Activated CD4-positive, alpha-beta T cell treated with anti-CD3 and anti-CD28 coated beads for 36 hours (primary cell): ENCODE measurements at places on chromosomes 1 and 21. TPM values are rescaled to one million over a fixed set of nuclear protein-coding genes. Genes with fewer than 3 reads are reported as not detected.

Gene SPTA1
- not detected for total RNA-seq

GRCh38 chr1:91556556-91556955, 55.9 kb downstream of the CDC7 start:
- DNase-seq = no peak

Gene C1orf35
- 22.5 TPM for total RNA-seq

Gene KRTAP6-2
- not detected for total RNA-seq

DNA sequence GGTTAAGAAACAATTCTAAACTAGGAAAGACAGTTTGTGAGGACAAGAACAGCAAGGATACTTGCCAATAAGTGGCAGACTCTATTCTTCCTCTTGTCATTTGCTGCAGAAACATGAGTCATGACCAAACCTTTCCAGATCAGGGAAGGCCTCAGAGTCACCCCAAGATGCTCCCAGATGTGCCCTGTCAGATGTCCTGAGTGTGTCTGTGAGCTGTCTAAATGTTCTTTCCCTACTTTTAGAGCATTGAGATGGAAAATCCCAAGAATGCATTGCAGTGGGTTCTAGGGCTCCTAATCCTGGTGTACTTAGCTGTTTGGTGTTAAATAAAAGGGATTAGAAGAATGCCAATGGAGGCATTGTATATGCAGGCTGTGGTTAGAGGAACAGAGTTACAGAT, 57.5 kb upstream of the KIAA0040 start:
- DNase-seq = no peak

DNA sequence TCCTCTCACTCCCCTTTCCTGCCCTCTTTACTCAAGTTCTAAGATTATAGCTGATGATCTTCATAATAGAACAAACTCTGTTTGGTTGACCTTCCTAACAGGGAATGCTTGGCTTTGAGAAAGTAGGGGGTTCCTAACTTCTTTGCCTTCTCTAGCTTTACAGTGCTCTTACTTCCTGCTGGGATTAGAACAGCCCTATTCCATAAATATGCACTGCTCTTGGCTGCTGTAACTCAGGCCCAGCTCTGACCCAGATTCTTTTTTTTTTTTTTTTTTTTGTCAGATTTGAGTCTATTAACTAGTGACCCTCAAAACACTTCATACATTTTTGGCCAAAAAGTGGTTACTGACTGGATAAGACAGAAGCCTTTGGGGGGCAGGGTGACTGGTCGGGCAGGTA, 39.4 kb upstream of the PIGV start:
- no peak for DNase-seq

DNA sequence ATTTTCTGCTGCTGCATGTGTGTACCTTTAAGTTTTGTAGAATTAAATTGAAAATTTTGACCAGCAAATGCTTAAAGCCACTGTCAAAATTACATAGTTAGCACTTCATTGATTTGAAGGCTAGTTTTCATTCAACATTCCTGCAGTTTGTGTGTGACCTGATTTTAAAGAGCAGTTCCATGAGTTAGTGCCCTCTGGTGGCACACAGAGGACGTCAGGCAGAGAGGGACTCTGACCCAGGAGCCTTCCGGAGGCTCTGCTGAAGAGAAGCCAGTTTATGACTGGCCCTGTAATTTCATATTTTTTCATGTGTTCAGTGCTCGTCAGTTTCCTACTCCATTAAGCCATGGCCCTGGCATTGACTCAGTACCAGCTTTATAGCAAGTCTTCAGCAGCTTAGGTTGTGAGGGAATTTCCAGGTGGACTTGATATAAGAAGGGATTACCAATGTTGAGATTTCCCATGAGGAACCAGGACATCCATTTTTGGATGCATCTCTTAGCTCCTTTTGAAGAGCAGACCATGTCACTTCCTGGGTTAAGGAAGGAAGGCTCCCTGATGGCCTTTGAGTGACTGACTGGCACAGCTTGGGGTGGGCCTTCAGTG, 104.7 kb downstream of the CAMTA1 start:
- DNase-seq = peak; percentile 65

GRCh38 chr1:77545970-77546369, 136.5 kb downstream of the ZZZ3 start:
- DNase-seq = no peak

DNA sequence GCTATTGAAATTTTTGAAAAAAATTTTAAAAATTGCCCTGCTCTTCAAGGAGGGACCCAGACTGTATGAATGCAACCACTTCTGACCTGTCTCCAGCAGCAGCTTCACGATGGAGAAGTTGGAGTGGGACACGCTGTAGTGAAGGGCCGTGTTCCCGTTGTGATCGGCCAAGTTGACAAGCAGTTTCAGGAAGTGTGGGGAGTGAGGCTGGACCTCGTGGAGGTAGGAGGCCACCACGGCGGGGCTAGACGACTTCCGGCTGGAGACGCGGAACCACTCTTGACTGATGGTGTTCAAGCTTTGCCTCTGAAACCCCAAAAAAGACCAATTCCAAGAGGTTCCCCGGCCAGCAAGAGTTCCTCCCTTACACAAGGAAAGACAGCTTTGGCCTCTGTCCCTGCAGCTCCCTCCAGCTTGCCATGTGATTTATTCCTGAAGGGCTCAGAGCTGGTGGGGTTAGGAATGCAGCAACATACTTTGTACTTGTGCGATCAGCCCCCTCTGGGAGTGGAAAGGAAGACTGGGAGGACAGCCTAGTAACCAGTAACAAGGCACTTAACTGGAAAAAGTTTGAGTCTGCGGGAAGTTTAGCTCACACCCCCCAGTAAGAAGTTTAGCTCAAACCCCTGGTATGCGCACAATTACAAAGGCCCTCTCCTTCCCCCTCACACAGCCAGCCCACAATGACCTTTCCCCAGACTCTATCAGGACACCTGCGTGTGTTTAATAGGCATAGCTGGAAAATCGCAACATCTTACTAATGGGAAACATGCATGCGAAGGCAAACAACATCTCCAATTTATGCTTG, 56.0 kb downstream of the KANK4 start:
- DNase-seq = no peak

DNA sequence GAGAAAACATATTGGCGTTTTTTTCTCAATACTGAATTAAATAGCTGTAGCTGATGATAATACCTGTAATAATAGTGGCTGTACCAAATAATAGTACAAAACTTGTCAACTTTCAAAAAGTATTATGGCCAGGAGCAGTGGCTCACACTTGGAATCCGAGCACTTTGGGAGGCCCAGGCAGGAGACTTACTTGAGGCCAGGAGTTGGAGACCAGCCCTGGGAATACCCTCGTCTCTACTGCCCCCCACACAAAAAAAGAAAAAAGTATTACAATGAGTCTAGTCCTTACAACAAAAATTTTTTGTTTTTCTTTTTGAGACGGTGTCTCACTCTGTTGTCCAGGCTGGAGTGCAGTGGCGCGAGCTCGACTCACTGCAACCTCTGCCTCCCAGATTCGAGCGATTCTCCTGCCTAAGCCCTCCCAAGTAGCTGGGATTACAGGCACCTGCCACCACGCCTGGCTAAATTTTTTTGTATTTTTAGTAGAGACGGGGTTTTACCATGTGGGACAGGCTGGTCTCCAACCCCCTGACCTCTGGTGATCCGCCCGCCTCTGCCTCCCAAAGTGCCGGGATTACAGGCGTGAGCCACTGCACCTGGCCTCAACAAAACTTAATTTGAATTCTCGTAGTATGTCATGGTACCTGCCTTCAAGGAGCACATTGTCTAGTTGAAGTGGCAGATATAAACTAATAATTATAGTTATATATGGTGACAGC, 1.4 kb downstream of the RBBP4 start:
- no peak for DNase-seq

DNA sequence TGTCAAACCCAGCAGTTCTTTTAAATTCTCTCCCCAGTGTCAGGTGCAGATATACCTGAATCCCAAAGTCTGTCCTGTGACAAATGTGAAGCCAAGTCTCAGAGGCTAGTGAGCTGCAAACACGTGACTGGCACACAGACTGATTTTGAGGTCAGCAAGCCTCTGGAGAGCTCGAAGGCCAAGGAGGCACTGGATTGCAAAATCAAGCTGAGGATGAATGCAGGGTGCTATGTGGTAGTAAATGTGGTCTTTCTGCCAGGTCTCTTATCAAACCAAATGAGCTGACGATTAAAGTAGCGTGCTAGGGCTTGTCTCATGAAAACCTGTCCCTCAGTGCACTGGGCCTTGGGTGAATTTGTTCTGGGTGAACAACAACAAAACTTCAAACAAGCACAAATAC, 20.6 kb downstream of the GPR3 start:
- no peak for DNase-seq

GRCh38 chr1:244954359-244954758, 90.0 kb upstream of the HNRNPU start:
- no peak for DNase-seq

DNA sequence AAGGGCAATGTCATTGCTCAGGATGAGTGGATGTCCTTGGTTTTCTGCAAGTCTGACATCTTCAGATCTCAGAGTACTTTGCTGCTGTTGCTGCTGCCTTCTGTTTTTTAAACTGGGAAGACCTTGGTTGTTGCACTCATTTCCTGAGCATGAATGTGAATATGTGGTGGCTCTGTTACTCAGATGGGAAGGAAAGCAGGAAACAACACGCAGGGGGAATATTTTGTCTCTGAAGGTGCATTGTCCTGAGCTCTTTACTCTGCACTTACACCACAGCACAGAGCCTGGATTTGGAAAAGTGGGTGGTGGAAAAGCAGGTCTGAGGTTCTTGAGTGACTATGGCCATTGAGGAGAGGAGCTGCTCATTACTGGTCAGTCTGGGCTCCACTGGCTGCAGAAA, 36.3 kb downstream of the PTGFRN start:
- DNase-seq = no peak

DNA sequence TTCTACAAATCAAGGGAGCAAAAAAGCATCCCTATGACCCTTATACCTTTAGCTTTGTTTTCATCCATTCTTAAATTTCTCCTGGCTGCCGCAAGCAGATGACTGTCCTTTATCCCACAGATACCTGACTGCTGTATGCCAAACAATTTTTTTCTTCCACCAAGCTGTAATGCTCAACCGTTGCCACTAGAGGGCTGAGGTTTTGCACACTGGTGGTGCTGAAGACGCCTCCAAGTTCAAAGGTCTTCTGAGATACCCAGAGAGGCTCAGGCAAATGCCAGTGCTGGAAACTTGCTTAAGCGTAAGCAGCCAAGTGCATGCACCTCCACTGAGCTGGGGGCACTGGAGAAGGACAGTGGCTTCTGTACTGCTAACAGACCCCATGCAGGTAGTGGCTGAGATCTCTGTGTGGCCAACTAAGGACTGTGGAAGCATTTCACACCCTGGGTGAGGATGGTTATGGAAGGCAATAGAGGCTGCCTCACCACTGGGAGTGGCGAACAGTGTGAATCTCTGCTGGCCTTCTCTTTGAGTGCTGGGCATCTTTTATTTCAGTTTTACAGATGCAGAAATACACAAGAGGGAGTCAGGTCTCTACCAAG, 28.5 kb downstream of the CNIH3 start:
- peak; percentile 74 for DNase-seq

DNA sequence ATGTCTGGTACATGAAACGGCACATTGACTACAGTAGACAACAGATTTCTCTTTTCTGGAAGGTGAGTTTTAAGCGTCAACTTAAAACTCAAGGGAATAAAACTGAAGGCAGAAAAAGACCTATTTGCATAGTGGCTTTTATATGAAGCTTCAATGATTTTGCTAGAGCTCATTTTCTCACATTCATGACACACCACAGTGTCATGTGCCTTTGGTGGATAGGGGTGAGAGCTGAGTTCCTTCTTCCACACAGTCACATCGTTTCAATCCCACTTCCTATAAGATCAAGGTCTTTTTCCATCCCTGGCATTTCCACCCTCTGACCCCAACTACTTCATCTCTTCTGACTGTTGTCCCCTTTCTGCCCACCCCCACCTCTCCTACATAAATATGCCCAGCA, 31.0 kb downstream of the IL12RB2 start:
- DNase-seq = peak; percentile 45

- DNase-seq = no peak
These were observed 153.1 kb downstream of the ST6GALNAC3 start for GRCh38 chr1:76227621-76228020.

Gene RWDD3
- 10.5 TPM for total RNA-seq

Gene SCP2
- total RNA-seq = 46.6 TPM

Gene MAP10
- total RNA-seq = 1.5 TPM

DNA sequence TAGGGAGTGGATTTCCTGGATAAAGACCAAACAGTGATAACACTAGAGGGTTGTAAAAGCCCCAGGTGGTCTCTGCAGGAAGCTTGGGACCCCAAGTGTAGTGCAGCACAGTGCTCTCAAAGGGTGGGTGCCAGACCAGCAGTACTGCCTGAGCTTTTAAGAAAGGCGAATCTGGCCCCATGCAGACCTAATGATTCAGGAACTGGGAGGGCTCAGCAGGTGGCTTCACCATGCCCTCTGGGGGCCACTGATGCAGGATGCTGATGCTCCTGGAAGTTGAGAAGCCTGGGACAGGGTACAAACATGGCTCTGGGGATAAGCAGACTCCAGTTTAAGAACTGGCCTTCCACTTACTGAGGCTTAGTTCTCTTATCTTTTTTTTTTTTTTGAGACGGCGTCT, 29.1 kb upstream of the NEK2 start:
- no peak for DNase-seq

- DNase-seq = no peak
These were observed 9.9 kb downstream of the TTC3 start for GRCh38 chr21:37082856-37083528.

- no peak for DNase-seq
These were observed 26.7 kb downstream of the SUCO start for GRCh38 chr1:172559572-172560210.

- no peak for DNase-seq
These were observed 8.3 kb downstream of the MAPKAPK2 start for GRCh38 chr1:206693029-206693428.

DNA sequence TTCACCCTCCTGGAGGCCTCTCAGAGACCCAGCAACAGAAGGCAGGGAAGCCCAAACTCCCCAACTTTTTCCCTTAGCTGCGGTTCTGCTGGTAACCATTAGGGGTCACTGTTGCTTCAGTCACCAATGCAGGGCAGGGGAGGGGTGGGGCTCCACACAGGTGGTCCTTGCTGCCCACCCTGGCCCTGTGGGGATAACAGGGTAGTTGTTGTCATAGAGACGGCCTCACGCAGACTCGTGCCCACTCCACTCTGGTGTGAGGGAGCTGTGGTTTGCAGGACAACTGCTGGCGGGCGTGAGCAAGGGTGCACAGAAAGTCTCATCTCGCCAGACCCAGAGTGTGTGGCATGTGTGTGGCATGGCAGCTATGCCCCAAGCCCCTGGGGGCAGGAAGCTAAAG, 19.9 kb downstream of the INSRR start:
- DNase-seq = peak; percentile 63

- no peak for DNase-seq
These were observed 40.3 kb downstream of the LRRC8C start for GRCh38 chr1:89673251-89673650.

Gene IL10
- total RNA-seq = 1.3 TPM

DNA sequence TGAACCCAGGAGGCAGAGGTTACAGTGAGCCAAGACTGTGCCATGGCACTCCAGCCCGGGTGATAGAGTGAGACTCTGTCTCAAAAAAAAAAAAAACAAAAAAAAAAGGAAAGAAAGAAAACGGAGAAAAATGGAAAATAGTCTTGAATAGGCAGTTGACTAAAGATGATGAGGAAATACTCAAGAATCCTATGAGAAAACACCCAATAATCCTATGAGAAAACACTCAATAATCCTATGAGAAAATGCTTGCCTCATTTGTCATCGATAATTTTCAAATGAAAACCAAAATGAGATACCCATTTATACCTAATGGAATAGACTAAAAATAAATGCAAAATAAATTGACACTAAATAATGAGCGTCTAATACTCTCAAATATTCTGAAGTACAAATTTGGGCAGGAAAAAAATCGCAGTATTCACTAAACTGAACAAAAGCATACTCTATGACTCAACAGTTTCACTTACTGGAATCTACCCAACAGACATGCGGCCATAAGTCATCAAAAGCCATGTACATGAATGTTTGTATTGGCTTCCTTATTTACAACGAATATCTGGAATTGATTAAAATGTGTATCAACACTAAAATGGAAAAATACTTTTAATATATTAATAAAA, 733.9 kb upstream of the CHRM3 start:
- DNase-seq = no peak
